Activated CD4-positive, alpha-beta memory T cell treated with anti-CD3 and anti-CD28 coated beads, Interleukin-2, amount 10 ng/mL, durations not matched to agents 7 days and 5 days (primary cell): ENCODE measurements at places on chromosomes 1 and 21. TPM values are rescaled to one million over a fixed set of nuclear protein-coding genes. Genes with fewer than 3 reads are reported as not detected.
A peak's percentile ranks its signal among the peaks of the same experiment; 100 is the strongest.

DNA sequence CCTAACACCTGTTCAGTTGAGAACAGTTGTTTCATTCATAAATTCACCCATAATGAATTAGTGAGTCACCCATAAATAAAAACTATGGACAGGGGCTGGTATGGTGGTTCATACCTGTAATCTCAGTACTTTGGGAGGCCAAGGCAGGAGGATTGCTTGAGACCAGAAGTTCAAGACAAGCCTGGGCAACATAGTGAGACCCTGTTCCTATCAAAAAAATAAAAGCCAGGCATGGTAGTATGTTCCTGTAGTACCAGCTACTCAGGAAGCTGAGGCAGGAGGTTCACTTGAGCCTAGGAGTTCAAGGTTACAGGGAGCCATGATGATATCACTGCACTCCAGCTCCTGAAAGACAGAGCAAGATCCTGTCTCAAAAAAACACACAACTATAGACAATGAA is 79.0 kb downstream of the GTF2B start:
- H3K4me3 ChIP-seq = no peak overlapping the region
- no peak overlapping the region for H3K27ac ChIP-seq
- peaks cover 2% of the 10 kb centered on the region for H3K4me1 ChIP-seq
- H3K27me3 ChIP-seq = no peaks in the 10 kb centered on the region

DNA sequence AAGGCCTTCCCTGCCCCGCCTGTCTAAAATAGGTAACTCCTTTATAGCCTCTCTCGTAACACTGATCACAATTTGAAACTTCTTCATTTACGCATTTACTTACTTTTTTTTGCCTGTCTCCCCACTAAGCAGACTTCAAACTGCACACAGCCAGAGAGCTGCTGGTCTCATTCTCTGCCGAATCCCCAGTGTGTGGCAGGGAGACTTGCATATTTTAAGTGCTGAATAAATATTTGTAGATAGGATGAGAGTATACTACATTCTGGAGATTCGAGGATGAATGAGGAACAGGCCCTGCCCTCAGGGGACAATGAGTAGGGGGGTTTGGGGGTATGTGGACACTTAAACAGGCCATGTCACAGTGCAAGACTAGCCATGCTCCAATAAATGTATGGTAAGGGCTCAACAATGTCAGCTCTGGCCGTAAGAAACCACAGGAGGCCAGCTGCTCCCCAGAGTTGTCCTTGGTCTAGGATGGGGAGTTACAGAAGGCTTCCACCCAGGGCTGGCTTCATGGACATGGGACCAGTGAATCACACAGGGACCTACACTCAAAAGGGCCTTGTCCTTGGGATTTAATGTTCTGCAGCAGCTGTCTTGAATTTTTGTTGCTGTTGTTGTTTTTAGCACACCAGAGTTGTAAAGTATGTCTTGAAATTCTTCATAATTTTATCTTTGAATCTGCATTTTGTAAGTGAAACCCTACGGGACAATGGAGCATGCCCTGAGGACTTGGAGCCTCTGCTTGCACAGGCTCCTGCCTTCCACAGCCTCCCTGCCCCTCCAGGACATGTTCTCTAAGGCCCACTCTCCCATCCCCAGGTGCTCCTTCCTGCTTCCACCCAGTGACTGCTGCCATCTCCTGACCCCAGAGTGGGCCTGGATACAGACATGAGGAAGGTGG is 8.5 kb downstream of the DIO1 start:
- no peak overlapping the region for H3K27ac ChIP-seq
- no peak overlapping the region for H3K4me3 ChIP-seq
- peaks cover 9% of the 10 kb centered on the region for H3K4me1 ChIP-seq
- H3K27me3 ChIP-seq = no peaks in the 10 kb centered on the region
- DNase-seq = no peak
- H3K36me3 ChIP-seq = no peaks in the 10 kb centered on the region

The CFHR5 gene
- not detected for total RNA-seq

The TRIM17 gene
- 3.8 TPM for total RNA-seq

DNA sequence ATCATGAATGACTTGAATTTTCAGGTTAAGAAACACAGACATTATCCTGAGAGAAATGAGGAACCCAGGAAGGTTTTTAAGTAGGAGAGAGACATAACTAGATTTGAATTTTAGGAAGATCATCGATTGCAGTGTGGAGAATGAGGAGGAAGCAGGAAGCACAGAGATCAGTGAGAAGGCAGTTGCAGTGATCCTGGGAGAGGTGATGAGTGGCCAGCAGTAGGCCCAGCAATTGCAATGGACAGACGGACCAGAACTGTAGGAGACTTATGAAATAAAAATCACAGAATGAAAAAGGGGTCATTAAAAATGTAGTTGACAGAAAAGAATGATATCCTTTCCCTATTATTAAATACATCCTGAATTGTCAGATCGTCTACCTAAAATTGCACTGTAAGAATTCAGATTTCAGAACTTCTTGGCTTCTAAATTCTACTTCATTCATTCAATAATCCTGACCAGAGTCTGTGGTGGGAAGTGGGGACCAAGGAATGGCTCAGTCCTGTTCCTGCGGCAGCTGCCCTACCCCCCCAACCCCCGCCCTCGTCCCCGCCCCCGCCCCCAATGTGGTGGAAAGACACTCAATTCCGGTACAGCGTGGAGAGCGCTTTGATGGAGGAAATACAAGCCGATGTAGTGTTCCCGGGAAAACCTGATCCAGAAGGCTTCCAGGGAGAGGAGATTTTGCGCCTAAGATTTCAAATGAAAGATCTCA is 35.1 kb downstream of the SLC2A1 start:
- H3K4me1 ChIP-seq = peaks cover 53% of the 10 kb centered on the region
- DNase-seq = no peak
- H3K27ac ChIP-seq = peak overlapping the region; percentile 84
- H3K4me3 ChIP-seq = peak overlapping the region; percentile 73
- peaks cover 34% of the 10 kb centered on the region for H3K36me3 ChIP-seq

DNA sequence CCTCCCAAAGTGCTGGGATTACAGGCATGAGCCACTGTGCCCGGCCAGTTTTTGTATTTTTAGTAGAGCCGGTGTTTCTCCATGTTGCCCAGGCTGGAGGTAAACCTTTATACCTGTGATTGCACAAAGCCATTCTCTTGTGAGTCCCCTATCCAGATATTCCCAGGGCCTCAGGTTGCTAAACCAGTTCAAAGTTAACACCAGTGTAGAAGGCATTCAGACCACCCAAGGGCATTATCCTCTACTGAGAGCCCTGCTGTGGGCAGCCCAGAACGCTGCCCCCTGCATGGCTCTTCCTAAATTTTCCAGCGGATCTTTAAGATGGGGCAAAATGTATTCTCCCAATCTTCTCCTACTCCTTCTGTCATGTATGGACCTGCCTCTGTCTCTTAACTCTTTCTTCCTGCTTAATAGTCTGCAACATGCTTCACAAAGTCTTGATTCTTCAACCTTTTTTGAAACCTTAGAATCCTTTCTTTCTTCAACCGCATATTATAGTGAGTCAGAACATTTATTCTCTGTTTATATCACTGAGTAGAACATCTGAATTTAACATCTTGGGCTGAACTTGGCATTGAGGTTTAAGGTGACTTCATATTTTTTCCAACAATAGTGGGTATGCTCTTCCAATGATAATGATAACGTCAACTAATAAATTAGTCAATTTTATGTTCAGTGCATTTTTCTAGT is 36.0 kb downstream of the UBE4B start:
- no peak for DNase-seq
- peaks cover 7% of the 10 kb centered on the region for H3K36me3 ChIP-seq
- no peaks in the 10 kb centered on the region for H3K27me3 ChIP-seq
- no peak overlapping the region for H3K4me3 ChIP-seq
- H3K4me1 ChIP-seq = peaks cover 18% of the 10 kb centered on the region

DNA sequence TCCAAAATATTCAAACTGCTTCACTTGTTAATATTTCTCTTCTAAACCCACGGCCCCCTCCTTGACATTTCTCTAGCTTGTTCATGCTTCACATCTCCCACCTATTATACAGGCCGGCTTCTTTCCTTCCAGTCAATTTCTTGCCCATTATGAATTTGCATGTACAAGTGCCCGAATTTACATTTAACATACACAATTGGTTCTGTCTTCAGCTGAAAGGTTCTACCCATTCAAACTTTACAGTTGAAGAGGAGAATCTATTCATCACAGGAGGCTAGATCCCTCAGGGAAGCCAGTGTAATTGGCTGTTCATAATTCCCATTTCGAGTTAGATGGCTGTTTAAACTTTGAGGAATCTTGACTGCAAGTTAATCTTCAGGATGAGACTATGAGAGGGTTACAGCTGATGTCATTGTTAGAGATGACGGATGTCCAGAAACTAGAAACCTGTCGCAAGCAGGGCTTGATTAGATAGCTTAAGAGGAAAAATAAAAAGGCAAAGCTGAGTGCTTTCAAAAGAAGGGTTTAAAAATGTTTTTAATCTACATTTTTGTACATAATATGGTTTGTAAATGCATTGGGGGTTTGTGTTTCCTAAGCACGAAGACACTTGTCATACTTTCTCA is 157.0 kb downstream of the ADSS2 start:
- H3K27ac ChIP-seq = no peak overlapping the region
- no peak for DNase-seq
- H3K4me3 ChIP-seq = no peak overlapping the region
- H3K36me3 ChIP-seq = no peaks in the 10 kb centered on the region
- no peaks in the 10 kb centered on the region for H3K27me3 ChIP-seq

The ICOSLG gene
- 6.1 TPM for total RNA-seq

DNA sequence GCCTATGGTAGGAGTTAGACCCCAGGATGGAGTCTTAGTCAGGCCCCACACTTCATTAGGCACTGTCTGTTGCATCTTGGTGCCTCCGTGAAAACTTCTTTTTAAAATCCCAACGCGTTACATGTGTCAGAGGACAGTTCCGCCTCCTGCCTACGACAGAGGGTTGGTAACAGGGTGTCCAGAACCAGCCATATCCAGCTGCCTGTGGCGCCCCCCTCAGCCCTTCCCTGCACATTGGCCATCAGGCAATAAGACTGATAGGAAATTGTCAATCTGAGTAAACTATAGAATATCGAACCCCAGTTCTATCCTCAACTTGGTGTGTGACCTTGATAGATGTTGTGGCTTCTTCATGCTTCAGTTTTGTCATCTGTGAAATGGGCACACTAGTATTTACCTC is 108.6 kb upstream of the CSF3R start:
- peaks cover 2% of the 10 kb centered on the region for H3K4me1 ChIP-seq
- H3K36me3 ChIP-seq = no peaks in the 10 kb centered on the region
- no peak overlapping the region for H3K27ac ChIP-seq
- DNase-seq = no peak
- H3K4me3 ChIP-seq = no peak overlapping the region

DNA sequence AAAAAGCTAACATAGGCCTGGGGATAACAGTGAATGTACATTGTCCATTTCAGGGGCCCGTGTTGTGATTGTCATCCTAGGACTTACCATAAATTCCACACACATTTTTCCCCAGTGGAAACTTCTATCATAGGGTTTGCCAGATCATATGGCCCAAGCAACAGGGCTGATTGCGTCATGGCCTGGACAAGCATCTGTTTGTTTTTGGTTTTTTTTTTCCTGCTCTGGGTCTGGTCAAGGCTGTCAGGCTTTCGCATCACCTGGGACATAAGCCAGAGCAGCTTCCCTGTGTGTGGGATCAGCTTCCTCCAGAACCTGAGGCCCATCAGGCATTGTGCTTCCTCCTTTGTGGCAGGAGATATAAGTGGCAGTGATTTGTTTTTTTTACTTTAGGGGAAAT is 598.5 kb upstream of the USP24 start:
- H3K4me3 ChIP-seq = no peak overlapping the region
- no peak for DNase-seq
- H3K4me1 ChIP-seq = peaks cover 4% of the 10 kb centered on the region

GRCh38 chr1:112509005-112509659 is 367 bp downstream of the WNT2B start:
- no peaks in the 10 kb centered on the region for H3K36me3 ChIP-seq
- peaks cover 10% of the 10 kb centered on the region for H3K4me1 ChIP-seq
- H3K27me3 ChIP-seq = peaks cover 43% of the 10 kb centered on the region
- no peak overlapping the region for H3K27ac ChIP-seq
- DNase-seq = peak; percentile 20

- H3K4me3 ChIP-seq = no peak overlapping the region
- peaks cover 13% of the 10 kb centered on the region for H3K27me3 ChIP-seq
- H3K27ac ChIP-seq = no peak overlapping the region
- no peaks in the 10 kb centered on the region for H3K36me3 ChIP-seq
Measured at GRCh38 chr1:153428791-153429190, 12.5 kb downstream of the S100A7A start.
